ENCODE measurements at places on chromosomes 4 and X.

DNA sequence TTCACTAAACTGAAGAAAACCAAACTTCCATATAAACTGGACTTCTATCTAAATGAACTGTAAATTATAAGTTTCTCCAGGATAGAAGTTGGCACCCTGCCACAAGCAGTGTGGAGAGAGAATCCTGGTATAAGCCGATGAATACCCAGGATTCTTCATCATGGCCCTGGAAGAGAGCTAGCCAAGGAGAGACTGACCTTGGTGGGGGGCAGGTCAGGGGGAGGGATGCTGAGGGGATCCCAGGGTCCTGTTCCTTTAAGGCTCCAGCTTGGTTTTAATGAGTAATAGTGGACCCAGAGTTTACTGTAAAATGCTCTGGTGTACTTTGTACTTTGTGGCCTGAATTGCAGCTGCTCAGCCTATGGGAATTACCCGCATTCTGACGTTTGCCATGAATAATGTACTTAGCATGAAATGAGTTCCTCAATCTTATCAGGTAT is 16.9 kb downstream of the RASSF6 start:
- no peak for DNase-seq

GRCh38 chr4:156606554-156607477 is 364.8 kb downstream of the PDGFC start:
- no peak for DNase-seq

- no peak for DNase-seq
Observed at GRCh38 chrX:106391284-106391911, 220.4 kb upstream of the RADX start.

- DNase-seq, result no peak
Observed at GRCh38 chr4:106618956-106619355, 250.4 kb upstream of the GIMD1 start.

- no peak for DNase-seq
Observed at GRCh38 chr4:91472046-91472445, 831.7 kb upstream of the GRID2 start.

DNA sequence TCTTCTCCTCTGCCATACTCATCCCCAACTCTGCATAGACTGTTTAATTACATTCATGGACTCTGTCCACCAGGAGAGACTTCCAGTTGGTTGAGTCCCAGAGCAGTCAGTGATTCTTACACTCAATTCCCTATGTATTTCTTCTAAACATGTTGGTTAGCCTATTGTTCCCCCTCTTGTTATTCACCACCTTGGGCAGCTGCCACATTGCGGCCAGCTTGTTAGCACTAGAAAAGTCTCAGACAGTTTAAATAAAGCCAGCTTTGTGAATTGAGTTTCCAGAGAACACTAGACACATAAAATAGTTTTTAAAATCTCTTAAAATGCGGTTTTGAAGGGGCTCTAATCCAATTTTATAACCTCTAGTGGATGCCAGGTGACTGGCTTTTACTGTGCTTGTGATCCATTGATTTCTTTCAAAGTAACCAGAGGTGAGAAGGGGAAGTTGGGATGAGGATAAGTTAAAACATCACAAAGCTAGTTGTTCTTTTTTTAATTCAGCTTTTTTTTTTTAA is 827.7 kb downstream of the FSTL5 start:
- DNase-seq, result no peak

DNA sequence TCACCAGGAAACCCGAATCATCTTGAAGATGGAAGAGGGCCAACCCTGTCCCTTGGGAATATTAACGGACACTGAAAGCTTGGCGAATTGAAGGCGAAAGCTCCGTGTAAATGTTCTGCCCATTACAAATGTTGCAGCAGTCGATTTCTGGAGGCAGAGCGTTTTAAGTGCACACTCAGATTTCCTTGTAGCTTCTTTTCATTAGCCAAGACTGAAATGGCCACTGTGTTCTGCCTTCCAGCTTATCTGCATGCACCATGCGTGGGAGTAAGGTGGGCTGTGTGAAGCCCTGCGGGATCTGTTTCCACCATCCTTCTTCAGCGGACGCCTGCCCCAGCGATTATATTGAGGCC is 1.3 kb downstream of the SMIM20 start:
- no peak for DNase-seq

- DNase-seq, result no peak
Observed at GRCh38 chrX:116827063-116827462, 364.3 kb upstream of the CT83 start.

- no peak for DNase-seq
Observed at GRCh38 chr4:152079543-152080293, 318.9 kb upstream of the GATB start.

GRCh38 chr4:622071-622995 is 3.0 kb upstream of the PDE6B start:
- DNase-seq, result no peak

DNA sequence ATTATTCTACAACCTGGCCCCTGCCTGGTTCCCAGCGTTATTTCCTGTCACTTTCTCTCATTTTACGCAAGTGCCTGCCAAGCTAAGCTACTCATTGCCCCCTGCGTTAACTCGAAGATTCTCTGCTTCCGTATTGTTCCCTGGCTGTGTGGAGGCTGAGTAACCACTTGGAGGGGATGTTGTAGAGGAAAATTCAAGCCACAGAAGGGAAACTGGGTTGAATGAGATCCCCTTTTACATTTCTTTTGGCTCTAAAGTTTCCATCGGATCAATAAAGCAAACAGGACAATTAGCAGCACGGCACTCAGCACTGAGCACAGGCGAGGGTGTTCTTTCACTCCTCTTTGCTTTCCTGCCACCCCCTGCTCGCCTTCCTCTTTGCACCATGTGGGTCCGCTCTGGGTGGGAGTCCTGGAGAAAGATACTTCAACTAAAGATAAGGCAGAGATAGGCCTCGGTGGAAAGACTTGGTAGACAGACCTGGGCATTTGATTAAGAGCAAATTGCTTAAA is 4.2 kb upstream of the TMSB4X start:
- no peak for DNase-seq

- no peak for DNase-seq
Observed at GRCh38 chr4:115763051-115763450, 649.6 kb upstream of the NDST4 start.

GRCh38 chr4:25131381-25131780 is 28.9 kb downstream of the SEPSECS start:
- DNase-seq, result no peak

- no peak for DNase-seq
Observed at GRCh38 chr4:112213856-112214255, 17.7 kb upstream of the AP1AR start.

DNA sequence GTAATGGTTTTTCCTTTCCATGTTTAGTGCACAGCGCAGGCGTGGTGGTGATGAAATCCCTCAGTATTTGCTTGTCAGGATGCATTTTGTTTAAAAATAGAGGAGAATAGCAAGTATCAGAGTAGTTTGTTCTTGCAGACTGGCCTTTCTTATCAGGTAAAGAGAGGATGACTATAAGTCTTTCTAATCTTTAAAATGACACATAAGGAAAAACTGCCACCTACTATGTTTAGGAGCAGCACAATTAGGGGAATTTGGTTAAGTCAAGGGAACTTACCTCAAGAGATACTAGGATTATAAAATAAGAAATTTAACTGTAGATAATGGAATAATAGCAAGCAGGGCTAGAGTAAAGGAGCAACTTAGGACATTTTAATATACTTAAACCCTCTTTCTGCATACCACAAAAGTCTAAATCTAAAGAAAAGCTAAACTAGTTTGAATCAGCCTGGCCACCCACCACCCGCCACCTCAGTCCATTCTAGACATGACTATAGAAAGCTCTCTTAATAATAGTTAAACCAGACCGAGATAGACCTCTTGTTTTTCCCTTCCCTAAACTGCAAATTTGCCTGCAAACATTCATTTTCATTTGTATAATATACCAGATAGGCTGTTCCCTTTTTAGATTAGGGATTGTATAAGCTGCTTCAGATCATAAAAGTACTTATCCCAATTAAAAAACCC is 62.0 kb downstream of the APOOL start:
- DNase-seq, result no peak

DNA sequence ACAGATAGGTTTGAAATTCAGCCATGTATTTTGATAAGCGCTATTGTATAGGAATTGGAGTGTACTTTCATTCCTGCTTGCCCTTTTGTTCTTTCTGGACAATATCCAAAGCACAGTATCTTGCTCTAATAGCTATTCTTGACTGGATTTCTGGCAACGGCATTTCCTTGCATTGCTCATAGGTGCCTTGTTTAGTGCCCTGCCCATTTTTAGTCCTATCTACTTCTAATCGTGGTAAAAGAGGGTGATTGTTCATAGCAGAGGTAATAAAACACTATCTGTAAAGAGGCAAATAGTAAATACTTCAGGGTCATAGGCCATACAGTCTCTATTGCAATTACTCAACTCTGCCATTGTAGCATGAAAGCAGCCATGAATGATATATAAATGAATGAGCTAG is 155.9 kb downstream of the IL1RAPL2 start:
- no peak for DNase-seq

DNA sequence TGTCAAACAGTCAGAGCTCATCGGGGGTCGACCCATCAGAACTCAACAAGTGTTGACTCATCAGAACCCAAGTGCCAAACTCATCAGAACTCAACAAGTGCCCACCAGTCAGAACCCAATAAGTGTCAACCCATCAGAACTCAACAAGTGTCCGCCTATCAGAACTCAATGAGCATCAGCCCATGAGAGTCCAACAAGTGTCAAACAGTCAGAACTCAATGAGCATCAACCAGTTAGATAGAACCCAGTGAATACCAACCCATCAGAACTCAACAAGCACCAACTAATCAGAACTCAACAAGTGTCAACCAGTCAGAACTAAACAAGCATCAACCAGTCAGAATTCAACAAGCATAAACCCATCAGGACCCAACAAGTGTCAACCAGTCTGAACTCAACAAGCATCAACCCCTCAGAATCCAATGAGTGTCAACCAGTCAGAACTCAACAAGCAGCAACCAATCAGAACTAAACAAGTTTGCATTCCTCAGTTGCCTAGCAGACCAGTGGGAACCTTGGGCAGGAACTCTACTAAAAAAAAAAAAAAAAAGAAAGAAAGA is 115.3 kb downstream of the PRKX start:
- DNase-seq, result no peak

DNA sequence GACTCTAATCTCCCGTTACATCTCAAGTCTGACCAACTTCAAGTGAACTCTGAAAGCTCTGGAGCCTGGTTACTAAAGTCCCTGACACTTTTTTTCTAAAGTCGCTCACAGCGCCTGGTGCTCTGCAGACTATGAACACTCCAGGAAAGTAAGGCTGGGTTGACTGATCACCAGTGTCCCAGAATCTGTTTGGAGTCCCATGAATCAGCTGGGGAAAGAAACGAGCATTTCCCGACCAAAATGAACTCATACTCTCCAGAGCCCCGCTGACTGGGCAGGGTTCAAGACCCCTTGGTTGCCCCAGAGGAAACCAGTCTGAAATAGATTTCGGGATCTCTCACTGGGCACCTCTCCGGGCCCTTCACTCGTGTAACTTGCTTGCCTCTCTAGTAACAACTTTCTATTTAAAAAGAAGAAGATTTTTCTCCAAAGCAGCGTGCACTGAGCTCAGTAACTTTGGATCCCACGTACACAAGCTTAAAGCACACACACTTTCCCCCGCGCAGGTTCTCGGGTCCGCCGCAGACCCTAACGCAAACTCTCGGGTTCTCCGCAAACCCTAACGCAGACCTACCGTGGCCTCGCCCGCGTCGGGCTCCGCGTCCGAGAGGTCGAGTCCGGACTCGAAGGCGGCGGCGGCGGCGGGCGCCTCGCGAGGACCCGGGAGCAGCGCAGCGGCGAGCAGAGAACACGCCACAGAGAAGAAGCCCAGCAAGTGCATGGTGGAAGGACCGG is 964 bp downstream of the VEGFC start:
- no peak for DNase-seq

- DNase-seq, result no peak
Observed at GRCh38 chr4:16896881-16897750, 1.3 kb downstream of the LDB2 start.

DNA sequence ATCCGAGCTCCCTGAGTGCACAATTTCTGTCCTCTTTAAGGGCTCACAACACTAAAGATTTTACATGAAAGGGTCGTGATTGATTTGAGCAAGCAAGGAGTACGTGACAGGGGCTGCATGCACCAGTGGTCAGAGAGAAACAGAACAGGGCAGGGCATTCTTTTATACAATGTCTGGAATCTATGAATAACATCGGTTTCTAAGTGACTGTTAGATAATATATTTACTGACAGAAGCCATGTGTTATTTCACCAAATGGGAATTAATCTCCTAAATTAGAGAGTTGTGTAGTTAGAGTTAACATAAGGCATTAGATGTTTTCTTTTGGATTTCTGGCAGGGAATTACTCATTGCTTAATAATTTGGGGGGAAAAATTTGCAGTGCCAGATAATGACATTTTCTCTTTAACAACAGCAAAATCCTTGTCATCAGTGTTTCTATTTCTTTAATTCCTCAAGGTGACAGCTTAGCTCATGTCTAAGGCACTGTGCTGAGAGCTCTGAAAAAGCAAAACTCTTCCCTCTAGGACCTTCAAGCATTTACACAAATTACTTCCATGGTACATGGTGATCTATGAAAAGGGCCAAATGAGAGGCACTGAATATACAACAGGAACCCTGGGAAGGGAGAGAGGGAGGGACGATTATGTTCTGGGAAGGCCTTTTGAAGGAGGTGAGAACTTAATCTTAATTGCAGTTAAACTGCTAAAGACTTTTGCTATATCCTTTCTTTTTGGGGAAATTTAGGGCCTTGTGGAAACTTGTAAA is 145.0 kb downstream of the RTL3 start:
- DNase-seq, result no peak

DNA sequence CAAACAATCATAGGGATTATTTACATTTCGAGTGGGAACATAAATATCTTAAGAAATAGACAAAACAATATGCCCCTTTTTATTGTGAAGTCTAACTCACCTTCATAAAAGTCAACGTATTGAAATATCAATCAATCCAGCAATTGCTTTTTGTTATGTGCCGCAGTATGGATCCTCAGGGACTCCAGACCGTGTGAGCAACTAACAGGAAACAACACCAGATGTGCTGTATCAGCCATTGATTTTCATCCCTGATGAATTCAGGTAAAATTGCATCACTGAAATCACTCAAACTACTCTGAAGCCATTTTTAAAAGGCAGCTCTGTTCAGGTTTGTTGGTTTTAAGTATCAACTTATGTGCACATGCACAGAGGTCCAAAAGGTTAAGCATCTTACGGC is 197.3 kb upstream of the FAT1 start:
- no peak for DNase-seq

DNA sequence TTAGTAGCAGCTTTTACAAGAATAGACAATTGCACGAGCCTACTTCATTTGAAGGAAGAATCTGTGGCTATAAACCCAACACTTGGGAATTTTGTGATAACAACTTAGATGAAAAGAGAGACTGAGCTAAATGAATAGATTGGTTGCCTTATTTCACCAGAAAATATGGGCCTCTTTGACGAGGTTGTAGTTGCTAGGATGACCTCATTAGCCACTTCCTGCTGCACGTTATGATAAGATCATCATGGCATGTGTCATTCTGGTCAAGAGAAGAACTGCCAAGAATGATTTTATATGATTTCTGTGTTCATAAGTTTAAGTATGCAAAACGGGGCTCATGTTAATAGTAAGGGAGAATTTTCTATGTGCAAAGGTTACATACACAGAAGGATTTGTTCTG is 321.9 kb upstream of the GIMD1 start:
- DNase-seq, result no peak

GRCh38 chrX:125681507-125681906 is 361.8 kb downstream of the TEX13C start:
- no peak for DNase-seq

- no peak for DNase-seq
Observed at GRCh38 chrX:23276475-23276874, 58.2 kb upstream of the PTCHD1 start.

- DNase-seq, result no peak
Observed at GRCh38 chrX:46642145-46642544, 68.6 kb downstream of the CHST7 start.

GRCh38 chr4:6182376-6183280 is 17.7 kb downstream of the JAKMIP1 start:
- no peak for DNase-seq

Data from cortex of kidney (tissue), 1 donor.